Renal cortex interstitium (tissue), 15 donors: ENCODE measurements at places on chromosomes 6 and 20. TPM values are rescaled to one million over a fixed set of nuclear protein-coding genes. Genes with fewer than 3 reads are reported as not detected.
A peak's percentile ranks its signal among the peaks of the same experiment; 100 is the strongest.

CALHM4 gene
- 0.85 TPM for polyA plus RNA-seq

- no peak for DNase-seq
Observed at GRCh38 chr6:15476631-15477380, 186.0 kb downstream of the DTNBP1 start.

PDYN gene
- 0.56 TPM for polyA plus RNA-seq

RNF182 gene
- polyA plus RNA-seq: 3.2 TPM

HMGCLL1 gene
- 2.5 TPM for polyA plus RNA-seq

METTL24 gene
- polyA plus RNA-seq: 15.6 TPM

CAGE1 gene
- polyA plus RNA-seq: not detected

DNA sequence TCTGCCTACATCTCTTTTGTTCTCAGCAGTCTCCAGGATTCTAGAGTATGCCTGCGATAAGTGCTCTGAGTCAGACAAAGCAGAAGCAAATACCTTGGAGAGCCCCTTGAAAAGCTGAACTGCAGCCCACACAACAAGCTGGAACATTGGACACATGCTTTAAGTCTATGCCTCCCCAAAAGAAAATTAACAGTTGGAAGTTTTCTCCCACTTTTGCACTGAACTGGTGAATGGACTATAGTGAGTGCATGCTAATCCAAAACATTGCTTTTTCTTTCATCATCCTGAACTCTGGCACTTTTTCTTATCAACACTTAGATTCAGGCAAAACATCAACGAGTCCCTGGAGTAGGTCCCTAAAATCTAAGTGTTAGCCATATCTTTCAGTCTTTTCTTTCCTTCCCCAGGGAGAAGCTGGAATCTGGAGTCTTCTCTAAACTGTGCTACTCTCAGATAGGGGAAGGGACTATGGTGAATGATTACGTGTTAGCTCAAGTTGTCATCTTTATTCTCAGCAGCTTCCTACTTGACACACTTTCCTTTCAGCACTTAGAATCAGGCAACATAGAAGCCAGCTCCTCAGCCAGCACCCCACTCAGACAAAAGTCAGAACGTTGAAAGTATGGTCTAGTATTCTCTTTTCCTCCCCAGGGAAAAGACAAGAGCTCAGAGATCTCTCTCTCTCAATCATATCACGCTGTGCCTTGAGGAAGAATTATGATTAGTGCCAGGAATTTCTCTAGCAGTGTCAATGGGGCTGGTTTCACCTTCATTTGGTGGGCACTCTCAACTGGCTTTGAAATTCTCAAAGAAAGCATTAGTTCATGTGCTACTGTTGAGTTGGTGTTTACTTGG lies 811.0 kb upstream of the GJE1 start:
- DNase-seq: no peak

- DNase-seq: no peak
Observed at GRCh38 chr6:129842137-129842536, 19.0 kb downstream of the TMEM244 start.

GRCh38 chr6:40882323-40882997 lies 156.6 kb downstream of the UNC5CL start:
- DNase-seq: no peak

SCGN gene
- 0.34 TPM for polyA plus RNA-seq

DNA sequence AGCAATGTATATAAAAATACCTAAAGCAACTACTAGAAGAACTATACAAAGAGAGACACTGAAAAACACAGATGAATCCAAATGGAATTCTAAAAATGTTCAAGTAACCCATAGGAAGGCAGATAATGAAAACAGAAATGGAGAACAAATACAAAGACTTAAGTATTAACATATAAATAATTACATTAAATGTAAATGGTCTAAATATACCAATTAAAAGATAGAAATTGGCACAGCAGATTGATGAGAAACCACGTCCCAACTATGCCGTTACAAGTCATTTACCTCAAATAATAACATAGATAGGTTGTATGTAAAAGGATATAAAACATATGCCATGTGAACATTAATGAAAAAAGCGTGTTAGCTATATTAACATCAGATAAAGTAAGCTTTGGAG lies 40.1 kb downstream of the CEP85L start:
- DNase-seq: no peak

DNA sequence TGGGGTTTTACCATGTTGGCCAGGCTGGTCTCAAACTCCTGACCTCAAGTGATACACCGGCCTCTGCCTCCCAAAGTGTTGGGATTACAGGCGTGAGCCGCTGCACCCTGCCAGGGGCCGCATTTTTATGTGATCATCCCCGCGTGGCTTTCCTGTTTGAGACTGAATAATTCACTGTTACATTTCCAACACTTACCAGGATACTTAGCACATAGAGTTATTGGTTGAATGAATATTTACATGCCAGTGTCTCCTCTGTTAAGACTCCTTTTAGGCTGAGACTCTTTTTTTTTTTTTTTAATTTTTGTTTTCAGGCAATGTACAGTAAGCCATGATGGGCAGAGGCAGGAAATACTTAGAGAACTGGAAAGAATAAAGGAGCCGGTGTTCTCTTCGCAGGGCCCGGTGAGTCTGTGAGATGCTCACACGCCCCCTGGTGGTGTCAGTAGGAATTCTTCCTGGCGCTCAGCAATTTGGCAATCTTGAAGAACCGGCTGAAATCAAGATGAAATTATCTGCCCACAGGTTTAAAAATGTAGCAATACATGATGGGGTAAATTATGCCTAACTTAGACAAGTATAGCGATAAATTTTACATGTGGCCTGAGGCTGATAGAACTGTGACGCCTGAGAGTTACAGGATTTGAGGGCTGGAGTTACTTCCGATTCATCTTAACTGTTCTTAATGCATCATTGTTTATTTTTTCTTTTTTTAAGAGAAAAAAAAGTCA lies 7.6 kb upstream of the RNF114 start:
- DNase-seq: peak; percentile 72

DNA sequence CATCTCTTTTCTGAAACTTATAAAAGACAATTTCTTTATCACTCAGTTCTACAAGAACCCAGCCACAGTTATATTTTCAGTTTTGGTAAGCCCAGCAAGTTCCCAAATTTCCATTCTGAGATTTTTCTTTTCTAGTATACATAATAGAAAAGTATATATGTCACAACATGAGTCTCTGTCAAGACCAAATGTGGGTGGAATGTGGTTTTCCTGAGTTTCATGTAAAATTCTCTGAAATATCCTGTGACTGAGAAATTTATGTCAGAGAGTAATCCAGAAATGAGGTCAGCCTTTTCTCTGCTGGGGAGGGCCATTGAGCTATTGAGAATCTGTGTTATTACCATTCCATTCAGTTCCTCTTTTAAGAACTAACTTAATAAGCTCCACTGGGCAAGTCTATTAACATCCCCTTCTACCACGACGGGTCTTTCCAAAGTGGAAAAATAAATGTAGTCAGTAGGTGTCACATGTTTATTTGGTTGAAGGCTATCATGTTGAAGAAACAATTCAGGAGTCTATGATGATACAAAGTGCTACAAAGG lies 100.7 kb upstream of the HMGN3 start:
- no peak for DNase-seq

GRCh38 chr6:10695086-10695657 lies 400 bp downstream of the PAK1IP1 start:
- no peak for DNase-seq

- no peak for DNase-seq
Observed at GRCh38 chr6:127832381-127832780, 68.5 kb downstream of the THEMIS start.

DNA sequence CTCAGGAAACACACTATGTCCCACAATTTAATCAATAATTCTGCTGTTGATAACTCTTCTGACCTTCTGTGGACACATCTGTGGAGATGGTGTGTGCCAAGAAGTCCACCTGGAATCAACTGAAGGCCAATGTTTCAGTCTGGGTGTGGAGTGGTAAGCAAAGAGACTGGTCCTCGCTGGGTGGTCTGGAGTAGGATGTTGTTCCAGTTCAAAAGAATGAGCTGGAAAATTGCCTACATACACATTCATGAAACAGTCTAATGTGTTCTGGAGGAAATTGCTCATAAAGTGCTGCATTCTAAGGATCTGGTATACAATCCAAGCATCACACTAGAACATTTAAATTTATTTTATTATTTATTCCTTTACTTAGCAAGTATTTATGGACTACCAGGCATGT lies 33.9 kb upstream of the TBX18 start:
- DNase-seq: no peak

GRCh38 chr6:159126590-159126989 lies 42.6 kb upstream of the FNDC1 start:
- no peak for DNase-seq

- no peak for DNase-seq
Observed at GRCh38 chr6:29656157-29656556, 735 bp upstream of the MOG start.
